Femur (tissue), 1 donor: ENCODE measurements at places on chromosomes 7 and 10.
A peak's percentile ranks its signal among the peaks of the same experiment; 100 is the strongest.

- DNase-seq = no peak
Observed at GRCh38 chr7:105355701-105356100, 33.0 kb downstream of the SRPK2 start.

DNA sequence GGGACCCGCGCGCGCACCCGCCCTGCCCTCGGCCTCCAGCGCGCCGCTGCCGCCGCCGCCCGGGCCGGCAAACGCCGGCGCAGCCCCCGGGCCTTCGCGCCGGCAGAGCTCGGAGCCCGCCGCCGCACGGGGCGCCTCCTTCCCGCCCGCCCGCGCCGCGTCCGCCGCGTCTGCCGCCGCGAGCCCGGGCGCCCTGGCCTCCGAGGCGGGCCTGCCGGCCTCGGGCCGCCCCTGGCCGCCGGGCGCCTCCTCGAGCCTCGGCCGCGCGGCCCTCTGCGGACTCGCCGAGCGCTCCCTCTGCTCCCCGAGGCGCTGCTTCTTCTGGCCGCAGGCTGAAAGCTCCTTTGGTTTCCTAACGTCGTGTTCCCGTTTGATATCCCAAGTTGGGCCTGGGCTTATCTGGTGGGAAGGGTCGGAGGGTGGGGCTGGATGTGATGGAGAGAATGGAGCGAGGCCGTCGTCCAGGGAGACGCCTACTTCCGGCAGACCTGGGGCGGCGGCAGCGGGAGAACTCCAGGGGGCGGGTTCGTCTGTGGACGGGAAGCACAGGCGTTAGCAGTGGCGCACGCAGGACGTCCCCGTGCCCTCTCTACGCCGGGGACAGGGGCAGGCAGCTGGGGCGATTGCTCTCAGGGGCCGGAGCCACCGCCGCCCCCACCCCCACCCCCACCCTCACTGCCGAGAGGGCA lies 221.0 kb downstream of the PHTF2 start:
- peak; percentile 94 for DNase-seq

DNA sequence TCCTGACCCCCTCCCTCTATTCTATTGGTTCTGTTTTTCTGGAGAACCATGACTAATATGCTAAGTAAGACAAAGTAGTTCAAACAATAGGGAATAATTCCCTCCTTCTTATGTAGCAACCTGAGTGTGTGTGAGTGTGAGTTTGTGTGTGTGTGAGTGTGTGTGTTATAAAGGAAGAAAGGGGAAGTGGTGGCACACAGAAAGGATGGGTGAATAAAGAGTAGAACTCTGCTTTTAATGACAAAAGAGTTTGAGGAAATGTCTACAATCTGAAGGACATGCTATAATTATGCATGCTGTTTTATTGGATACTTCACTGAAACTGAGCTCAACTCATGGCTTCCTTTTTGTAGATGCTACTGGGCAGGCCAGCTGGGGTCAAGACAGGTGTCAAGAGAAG lies 489.5 kb downstream of the REEP3 start:
- DNase-seq = no peak

- DNase-seq = no peak
Observed at GRCh38 chr10:92052088-92052487, 128.5 kb downstream of the BTAF1 start.

GRCh38 chr7:20089431-20089830 lies 127.8 kb downstream of the MACC1 start:
- no peak for DNase-seq

DNA sequence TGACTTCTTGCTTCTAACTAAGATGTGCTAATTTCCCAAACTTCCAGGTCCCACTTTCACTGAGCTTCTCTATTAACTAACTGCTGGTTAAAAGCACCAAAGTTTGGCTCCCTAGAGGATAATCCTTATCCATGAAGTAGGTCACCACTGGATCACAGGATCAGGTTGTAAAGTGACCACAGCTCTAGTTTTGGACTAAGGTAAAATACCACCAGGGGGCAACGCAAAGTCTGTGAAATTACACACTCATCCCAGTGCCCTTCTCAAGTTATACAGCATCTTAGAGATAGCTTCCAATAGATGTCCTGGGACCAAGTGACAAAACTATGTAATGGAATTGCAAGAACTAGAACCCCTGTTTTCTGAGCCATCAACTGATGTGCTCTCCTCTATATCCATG lies 116.4 kb upstream of the ASAH2 start:
- DNase-seq = no peak

- DNase-seq = no peak
Observed at GRCh38 chr10:8576281-8576680, 521.8 kb downstream of the GATA3 start.

- peak; percentile 52 for DNase-seq
Observed at GRCh38 chr10:70560511-70560941, 42.0 kb downstream of the PRF1 start.

GRCh38 chr10:79463578-79464496 lies 18.4 kb upstream of the ZCCHC24 start:
- peak; percentile 82 for DNase-seq

- DNase-seq = no peak
Observed at GRCh38 chr7:53993224-53993623, 549.0 kb upstream of the VSTM2A start.
